ENCODE measurements at places on chromosomes 7 and 10.
A peak's percentile ranks its signal among the peaks of the same experiment; 100 is the strongest.

DNA sequence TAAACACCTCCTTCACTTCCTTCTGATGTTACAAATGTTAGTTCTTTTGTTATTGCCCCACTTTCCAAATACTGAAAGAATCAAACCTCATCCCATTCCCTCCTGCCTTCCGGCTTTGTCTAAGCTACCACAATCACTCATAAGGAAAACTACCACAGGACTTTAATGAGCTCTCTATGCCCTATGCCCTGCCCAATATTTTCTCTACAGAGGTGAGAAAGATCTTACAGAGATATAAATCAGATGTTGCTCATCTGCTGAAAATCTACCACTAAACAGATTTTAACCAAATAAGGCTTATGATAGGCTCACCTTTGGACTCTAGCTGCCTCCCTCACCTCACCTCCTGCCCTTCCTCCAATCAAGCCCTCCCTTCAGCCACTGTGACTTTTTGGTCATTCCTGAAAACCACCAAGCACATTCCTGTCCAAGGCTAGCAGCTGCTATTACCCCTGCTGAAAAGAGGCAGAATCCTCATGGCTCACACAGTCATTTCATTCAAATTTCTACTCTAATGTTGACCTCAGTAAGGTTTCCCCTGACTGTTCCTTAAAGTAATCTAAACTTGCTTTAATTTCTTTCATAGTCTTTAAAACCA lies 7.7 kb downstream of the ZNF33B start:
- no peak for DNase-seq

DNA sequence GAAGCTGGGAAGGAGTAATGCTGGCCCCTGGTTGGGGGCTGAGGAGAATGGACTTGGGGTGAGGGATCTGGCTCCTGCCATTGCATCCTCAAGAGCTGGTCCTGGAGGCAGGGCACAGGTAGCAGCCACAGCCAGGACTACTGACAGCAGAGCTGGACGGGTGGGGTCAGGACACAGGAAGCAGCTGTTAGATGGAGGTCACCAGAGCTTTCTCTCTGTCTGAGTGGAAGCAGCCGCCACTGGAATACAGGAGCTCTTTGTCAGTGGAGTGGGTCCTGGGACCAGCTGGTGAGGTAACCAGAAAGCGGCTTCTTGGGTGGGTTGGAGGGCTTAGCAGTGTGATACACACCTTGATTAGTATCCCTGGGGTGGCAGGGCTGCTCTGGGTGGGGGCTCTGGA lies 58.1 kb upstream of the AQP1 start:
- no peak for DNase-seq

DNA sequence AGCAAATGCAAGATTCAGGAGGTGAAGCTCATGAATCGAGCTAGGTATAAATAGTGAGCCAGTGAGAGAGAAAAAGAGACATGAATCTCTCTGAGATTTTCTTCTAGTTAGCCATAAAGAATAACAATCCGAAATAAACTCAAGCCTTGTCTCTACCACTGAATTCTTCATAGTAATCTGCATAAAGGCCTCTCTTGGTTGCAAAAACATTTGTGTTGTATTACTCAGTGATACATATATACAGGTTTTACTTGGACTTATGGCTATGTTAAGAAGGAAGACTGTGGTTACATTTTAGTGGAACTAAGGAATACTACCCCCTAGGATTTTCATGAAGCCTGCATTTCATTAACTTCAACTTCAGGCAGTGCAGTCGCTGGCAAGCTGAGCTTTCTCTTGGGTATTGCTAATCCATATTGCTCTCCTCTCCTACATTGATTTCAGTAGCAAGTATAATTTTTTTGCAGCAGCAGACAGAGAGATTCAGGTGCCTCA lies 72.7 kb upstream of the TRIL start:
- DNase-seq: no peak

DNA sequence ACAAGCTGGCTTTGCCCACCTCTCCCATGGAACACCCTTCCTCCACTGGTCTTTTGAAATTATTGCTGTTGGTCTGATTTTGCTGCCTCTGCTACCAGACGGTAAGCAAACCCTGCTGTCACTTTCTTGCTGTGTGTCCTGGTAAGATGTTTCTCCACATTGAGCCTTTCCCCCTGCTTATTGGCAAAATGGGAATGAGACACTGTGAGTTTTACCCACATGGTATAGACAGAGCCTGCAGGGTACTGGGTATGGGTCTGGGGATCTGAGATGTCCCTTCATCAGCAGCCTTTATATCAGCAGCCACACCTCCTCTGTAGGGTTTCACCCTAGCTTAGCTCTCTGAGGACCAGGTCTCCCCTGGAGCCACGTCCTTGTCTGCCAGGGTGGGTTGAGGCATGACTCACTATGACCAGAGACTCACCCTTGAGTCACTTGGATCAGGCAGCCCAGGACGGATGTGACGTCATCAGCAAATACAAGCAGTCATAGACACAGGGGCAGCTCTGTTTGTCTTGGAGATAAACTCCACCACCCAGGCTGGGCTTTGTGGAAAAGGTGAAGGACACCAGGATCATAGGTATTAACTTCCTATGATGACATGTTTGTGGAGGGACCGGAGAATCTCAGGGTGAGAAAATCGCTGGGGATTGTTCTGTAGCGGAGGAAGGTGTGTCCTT lies 17.9 kb upstream of the BAIAP2L1 start:
- DNase-seq: peak; percentile 98

GRCh38 chr7:46291050-46291438 lies 370.0 kb upstream of the IGFBP3 start:
- DNase-seq: peak; percentile 28
